Stimulated activated CD8-positive, alpha-beta memory T cell treated with anti-CD3 and anti-CD28 coated beads, Interleukin-15, amount 100 ng/mL, for 1 hour (primary cell): ENCODE measurements at places on chromosomes 2 and 18.

DNA sequence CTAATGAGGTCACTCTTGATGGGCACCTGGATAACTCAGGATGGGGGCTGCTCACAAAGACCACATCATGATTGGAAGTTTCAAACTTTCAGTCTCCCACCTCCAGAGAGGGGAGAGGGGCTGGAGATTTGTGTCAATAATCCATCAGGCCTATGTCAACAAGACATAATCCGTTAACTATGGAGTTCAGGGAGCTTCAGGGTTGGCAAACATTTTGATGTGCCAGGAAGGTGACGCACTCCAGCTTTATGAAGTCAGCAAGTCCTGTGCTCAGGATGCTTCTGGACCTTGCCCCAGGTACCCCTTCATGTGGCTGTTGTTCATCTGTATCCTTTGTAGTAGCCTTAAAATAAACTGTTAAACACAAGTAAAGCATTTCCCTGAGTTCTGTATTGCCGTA lies 19.0 kb downstream of the SKA1 start:
- no peak for DNase-seq

DNA sequence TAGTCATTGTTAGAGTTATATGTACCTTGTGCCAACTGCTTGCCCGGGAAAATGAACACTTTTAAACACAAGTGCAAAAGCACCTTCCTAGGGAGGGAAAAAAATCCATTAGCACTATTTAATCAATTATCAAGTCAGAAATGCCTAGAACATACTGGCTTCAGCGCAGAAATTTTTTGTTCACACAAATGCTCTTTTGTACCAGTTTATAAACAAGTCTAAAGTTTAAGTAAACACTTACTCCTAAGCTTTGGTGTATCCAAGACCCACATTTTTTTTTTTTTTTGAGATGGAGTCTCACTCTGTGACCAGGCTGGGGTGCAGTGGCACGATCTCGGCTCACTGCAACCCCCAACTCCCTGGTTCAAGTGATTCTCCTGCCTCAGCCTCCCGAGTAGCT lies 30.6 kb downstream of the GFPT1 start:
- DNase-seq: no peak

DNA sequence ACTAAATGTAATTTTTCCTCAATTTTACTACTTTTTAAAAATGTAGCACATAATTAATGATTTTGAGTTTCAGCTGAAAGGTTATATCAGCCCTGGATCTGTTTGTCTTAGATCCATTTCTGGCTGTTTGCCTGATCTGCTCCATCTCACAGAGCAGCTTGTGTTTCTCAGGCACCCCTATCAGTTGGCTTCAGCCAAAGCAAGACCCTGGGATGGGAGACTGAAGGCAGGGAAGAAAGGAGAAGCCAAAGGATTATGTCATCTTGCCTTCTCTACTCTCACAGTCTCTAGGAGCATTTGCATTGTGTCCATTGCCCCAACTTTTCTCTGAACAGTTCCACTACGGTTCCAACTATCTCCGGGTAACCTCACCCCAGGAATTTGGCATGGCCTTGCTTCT lies 110.5 kb downstream of the CCDC148 start:
- no peak for DNase-seq

- peak; percentile 91 for DNase-seq
Observed at GRCh38 chr2:241701399-241702154, at the start of gene ING5. TSS of gene ING5 (plus strand) at chr2:241702039. CDS start at chr2:241702066, 27 bp downstream.

DNA sequence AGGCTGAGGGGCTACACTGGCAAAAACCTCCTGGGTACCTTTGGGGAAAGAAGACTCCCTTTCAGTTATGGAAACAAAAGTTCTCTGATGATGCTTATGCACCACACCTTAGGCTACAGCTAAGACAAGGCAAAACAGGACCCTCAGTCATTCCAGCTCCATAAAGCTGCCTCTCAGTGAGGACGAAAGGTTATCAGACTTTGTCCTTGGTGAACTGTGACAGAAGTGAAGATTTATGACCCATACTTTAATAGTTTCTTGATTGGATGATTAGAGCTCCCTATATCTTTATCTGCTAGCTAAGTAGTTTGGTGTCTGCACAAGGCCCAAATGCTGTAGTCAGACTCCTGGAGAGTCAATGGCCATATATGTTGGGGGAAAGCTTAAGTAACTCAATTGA lies 40.6 kb upstream of the SPRED2 start:
- DNase-seq: no peak

- DNase-seq: no peak
Observed at GRCh38 chr2:29056452-29056851, 17.9 kb downstream of the PCARE start.

DNA sequence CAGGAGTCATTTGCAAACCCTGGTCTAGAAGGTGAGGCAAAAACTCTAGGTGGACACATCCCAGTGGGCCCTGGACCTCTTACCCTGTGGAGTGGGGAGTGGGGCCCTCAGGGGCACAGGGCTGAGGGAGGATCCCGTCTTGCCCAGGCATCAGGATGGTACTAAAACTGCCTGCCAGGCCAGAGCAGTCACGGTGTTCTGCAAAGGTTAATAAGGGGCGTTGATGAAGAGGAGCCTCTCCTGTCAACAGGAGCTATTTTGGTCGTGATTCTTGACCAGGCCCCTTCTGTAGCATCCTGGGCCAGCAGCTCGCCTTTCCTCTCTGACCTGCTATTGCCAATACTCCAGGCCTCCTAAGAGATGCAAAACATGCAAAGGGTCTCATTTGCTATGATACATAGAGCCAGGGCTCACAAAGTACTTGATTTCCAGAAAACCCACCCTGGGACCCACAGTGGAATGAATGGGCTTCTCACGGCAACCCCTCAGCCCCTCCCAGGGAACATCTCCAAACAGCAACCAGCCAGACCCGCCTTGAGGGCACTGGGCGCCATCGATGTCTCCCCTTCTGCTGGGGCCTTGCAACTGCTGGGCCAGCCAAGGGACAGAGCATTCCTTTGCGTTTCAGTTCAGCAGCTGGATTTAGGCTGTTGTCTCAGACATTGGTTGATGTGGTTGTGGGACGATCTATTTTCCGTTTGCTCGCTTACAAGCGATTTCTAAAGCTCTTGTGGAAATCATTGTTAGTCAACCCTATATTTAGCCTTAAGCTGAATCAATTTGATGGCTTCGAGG lies 111.1 kb downstream of the PDCL3 start:
- no peak for DNase-seq

- DNase-seq: no peak
Observed at GRCh38 chr2:82234283-82234874, 1929.8 kb upstream of the LRRTM1 start.

DNA sequence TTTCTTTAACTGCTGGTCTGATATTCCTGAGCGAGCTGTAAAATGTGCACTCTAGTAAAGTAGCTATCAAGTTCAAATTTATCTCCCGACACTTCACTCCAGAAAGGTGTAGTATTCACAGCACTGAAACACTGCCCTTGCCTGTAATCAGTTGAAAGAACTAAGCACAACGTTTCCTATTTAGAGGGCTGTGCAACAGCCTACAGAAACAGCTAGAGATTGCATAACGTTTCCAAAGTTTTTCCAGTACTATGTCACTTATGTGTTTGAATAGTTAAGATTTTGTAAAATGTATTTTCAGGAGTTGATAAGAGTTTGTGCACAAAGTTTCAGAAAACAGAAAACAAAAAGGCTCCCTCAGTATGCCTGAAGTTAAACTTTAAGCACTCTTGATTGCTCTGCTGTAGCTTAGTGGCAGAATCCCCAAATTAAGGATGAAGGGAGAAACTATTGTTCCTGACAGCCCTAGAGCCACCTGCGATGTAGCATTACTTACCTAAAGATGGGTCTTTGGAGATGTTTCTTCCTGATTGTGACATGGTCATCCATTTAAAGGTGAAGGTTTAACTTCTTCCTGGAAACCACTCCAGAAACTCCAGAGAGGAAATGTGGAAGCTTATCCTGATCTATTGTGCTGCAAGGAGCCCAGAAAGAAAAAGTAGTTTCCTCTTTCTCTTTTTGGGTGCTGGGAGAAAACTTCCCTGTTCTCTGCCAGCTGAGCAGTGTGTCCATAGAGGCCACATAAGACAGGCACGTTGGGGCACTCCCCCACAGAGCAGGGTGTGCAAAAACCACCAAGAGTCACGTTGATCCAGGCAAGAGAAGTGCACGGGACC lies 536 bp downstream of the PDE1A start:
- no peak for DNase-seq

GRCh38 chr2:12083713-12084419 lies 337.4 kb downstream of the LPIN1 start:
- no peak for DNase-seq

DNA sequence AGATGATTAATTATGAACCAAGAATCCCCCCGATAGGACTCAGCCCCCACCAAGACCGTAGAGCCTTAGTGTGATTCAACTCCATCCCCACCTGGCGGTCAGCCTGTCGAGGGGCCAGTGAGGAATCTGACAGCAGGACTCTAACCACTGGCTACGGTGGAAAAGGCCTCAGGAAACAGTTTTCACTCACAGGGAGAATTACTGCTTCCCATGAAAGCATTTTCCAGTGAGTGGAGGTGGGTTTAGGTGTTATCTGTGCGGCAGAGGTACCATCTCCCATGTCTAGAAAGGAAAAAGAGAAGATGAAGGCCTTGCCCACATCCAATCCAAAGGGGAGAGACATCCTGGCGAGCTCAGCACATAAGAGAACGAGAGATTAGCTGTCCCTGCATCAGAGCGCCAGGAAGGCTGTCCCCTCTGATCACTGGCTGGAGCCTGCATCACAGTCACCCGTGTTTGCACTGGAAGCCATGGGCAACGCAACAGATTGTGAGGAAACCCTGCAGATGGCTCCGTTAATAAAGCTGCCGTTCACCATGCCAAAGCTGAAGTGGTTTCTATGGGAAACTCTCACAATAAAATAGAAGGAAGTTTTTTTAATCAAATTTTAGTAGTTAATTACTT lies 22.3 kb downstream of the COX7A2L start:
- no peak for DNase-seq

- no peak for DNase-seq
Observed at GRCh38 chr2:85801871-85802270, 48.1 kb downstream of the ATOH8 start.

GRCh38 chr18:331221-331821 lies 63.5 kb upstream of the THOC1 start:
- no peak for DNase-seq

- DNase-seq: no peak
Observed at GRCh38 chr2:66805016-66805865, 370.3 kb downstream of the MEIS1 start.

DNA sequence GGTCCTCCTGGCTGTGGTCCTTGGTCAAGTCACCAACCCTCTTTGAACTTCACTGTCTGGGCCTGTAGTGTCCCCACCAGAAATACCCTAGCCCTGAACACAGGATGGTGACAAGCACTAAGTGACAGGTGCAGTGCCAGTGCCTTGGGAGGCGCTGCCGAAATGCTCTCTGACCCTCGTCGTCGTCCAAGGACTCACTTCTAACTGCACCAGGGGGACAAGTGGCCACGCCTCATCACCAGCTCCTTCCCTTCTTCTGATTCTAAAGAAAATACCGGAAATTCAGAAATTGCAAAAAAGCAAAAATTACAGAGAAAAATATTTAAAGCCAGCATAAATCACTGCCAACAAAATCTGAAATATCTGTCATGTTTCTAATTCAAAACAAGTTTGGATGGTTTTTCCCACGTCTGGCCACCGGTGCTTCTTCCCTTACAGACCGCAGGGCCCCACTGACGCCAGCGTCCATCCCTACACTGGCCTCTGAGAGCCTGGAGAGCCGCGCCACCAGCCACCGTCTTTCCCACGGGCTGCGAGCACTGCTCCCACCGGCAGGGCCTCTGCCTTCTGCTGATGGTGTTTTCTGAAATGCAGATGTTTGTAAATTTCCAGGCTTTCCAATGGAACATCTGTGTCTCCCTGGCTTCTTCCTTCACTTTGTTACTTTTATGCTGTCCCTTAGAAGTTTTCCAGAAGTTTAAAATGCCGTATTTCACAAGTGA lies 37.4 kb upstream of the GPC1 start:
- no peak for DNase-seq

- no peak for DNase-seq
Observed at GRCh38 chr2:232885264-232885961, 15.3 kb downstream of the SNORC start.

DNA sequence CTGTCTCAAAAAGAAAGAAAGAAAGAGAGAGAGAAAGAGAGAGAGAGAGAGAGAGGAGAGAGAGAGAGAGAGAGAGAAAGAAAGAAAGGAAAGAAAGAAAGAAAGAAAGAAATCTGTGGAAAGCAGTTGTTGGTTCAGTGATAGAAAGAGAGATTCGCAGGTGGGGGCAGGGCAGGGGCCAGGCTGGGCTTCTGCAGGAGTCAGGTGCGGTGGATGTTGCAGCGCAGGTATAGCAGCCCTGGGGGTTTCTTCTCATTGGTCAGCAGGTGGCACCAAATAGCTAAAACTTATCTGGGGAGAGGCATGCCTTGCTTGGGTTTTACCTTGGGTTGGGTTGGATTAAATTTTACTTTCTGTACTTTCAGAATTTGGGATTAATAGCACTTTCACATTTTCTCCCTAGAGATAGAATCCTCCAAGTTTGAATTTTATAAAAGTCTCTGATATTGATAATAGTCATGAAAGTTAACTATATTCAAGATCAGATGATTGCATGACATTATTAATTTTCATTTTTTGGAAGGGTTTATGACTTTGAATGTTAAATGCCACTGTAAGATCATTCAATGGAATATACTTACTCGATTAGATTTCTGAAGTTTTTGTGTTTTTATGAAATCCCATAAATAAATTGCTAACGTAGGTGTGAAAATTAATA lies 66.6 kb downstream of the SPTBN1 start:
- DNase-seq: peak; percentile 36

DNA sequence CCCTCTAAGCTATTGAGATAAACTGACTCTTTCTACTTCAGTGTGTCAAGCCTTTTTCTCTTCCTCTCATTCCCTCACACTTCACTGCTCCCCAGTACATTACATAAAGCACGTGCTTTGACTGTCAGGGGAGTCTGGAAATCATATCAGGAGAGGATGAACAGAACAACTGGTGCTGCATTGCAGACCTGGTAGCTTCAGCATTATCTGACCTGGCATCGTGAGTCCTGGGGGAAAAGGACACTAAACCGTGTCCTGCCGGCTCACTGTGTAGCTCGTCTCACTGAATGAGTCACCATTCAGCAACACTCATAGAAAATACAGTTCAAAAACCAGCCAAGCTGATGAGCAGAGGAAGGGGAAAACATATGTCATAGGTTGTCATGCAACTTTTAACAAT lies 108.5 kb upstream of the UNC80 start:
- DNase-seq: no peak

DNA sequence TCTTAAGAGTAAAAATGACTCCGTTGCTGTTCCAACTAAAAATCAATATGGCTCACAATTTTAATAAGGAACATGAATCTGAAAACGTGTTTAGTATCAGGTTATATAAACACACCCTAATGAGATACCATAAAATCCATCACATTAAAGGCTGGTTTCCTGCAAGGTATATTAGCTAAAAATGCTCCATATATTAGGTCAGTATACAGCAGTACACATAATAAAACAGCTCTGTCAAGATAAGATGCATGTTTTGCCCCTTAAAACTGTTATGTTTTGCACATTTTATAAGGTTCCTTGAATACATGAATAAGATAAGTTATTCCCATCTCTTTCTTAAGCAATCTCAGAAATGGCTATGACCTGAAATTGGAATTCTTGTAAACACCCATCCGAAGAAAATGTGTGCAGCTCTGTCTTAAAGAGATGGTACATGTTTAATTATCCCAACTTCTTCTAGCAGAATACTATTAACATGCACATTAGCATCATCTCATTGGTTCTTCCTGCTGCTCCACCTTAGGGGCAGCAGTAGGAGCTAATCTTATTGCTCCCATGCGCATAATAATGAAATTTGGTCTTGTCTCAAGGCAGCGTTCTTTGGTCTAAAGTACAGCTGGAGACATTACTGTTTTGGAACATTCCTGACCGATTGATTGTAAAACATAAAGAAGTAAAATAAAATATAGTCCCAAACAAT lies 836.1 kb upstream of the FANCL start:
- no peak for DNase-seq
